Stomach (tissue), 19 donors: ENCODE measurements at places on chromosomes 5 and 9.
A peak's percentile ranks its signal among the peaks of the same experiment; 100 is the strongest.

GRCh38 chr9:76605321-76605900 lies 146.4 kb downstream of the GCNT1 start:
- no peak for DNase-seq

DNA sequence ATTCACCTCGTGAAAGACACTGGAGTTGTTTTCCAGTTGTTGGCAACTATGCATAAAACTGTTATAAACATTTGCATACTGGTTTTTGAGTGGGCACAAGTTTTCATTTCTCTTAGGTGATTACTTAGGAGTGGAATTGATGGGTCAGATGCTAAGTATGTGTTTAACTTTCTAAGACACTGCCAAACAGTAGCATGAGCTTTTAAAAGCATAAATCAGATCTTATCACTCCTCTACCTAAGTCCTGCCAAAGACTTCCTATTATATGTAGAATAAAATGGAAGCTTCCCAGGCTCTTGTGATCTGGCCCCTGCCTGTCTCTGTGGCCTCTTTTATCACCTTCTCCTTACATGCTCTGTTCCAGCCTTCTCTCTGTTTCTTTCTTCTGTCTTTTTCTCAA lies 72.6 kb downstream of the SH3RF2 start:
- DNase-seq: no peak

DNA sequence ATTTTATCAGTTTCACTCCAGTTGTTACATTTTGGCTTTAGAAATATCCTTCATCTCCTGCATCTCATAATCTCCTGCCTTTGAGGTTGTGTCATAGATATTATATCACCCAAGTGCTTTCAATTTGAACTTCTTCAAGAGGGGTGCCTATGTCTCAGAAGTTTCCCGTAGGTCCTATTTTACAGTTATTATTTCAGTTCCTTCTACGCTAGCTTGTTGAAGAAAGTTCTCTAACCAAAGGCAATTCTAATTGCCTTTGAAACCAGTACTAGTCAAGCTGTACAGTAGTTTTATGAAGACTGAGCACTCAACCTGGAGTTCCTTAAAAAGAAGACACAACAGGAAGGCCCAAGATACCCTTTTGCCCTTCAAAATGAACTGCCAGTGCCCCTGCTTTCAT lies 116.4 kb downstream of the ZCCHC7 start:
- no peak for DNase-seq

- DNase-seq: no peak
Measured at GRCh38 chr5:36552651-36553393, 53.6 kb upstream of the SLC1A3 start.

DNA sequence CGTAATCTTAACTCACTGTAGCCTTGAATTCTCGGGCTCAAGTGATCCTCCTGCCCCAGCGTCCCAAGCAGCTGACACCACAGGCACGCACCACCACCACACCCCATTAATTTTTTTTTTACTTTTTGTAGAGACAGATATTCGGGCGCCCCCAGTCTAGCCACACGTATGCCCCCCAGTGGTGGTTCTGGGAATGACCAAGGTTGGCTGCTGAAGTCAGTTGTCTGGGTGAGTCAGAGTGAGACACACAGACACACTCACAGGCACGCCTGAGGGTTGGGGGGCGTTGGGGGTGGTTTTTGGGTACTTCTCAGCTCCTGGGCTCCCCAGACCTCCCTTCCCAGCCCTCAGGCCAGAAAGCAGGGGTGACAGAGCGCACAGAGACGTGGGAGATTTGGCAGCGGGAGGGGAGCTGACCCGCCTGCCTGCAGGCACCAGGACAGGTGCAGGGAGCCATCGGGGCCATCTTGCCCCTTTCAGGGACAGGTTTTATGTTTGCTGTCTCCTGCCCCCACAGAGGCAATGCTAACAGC lies 4.2 kb upstream of the ENTPD8 start:
- DNase-seq: peak; percentile 91

GRCh38 chr5:110177729-110178128 lies 488.0 kb downstream of the MAN2A1 start:
- no peak for DNase-seq

- DNase-seq: peak; percentile 9
Measured at GRCh38 chr9:80946496-80947170, 742.7 kb downstream of the TLE1 start.

DNA sequence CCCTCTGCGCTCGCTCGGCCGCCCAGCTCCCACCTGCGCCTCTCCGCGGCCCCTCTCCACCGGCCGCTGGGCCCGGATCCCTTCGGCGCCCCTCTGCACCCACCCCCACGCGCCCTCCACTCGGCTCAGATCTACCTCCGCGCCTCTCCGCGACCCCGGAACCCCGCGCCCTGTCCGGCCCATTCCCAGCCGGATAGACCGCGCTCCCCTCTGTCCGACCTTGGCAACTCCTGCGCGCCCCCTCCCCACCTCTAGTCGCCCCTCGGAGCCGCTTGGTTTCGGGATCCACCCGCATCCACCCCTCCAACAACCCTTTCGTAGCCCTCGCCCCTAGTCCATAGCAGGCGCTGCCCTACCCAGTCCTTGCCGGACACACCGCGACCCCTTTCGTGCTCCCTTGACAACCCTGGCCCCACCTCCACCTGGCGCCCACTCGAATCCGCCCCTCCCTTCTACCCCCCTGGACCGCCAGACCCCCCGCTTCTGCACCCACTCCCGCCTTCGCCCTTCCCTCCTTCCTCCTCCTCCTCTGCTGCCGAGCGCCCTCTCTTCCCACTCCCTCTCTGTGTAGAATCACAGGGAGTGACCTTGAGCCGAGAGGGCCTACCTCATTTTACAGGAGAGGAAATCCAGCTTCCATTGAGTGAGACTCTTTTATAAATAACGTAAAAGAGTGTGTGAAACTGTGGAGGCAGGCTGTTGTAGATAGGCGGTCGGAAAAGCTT lies 525 bp upstream of the AK3 start:
- DNase-seq: peak; percentile 52

- DNase-seq: no peak
Measured at GRCh38 chr5:119071561-119071995, 691 bp downstream of the DMXL1 start.

GRCh38 chr9:94623253-94623652 lies 16.1 kb downstream of the FBP1 start:
- peak; percentile 70 for DNase-seq

GRCh38 chr9:106731910-106732309 lies 131.1 kb upstream of the ZNF462 start:
- DNase-seq: no peak

GRCh38 chr5:173862047-173862477 lies 26.1 kb upstream of the CPEB4 start:
- DNase-seq: no peak

- DNase-seq: no peak
Measured at GRCh38 chr9:21968331-21969010, 25.7 kb downstream of the CDKN2A start.

GRCh38 chr5:87541033-87541432 lies 128.3 kb upstream of the CCNH start:
- no peak for DNase-seq

DNA sequence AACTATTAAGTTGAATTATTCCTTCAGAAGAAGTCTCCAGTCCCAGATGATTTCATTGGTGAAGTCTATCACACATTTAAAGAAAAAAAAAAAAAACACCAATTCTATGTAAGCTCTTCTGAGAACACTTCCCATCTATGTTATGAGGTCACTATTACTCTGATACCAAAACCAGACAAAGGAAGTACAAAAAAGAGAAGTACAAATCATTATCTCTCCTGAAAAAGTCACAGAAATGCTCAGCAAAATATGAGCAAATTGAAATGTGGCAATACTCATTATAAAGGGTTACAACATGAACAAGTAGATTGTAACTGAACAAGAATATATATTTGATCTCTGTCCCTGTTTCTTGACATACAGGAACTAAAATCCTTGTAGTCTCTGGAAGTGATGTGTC lies 280.4 kb downstream of the TLE1 start:
- DNase-seq: no peak

DNA sequence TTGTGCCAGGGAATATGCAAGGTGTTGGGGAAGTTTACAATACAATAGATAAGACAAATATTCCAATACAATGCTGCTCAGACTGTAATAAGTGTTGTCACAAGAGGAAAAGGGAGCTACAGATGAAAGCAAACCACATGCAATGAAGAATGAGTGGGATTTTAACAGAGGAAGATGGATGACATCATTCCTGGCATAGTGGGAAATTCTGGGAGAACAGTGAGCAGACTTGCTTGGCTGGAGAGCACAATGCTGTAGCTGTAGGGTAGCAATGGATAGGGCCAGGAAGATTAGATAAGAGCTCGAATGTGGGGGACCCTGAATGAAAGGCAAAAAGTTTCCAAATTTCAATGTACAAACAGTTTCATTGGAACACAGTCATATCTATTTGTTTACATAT lies 9.5 kb upstream of the DPYSL3 start:
- DNase-seq: no peak

- DNase-seq: no peak
Measured at GRCh38 chr5:29833394-29833793, 1360.1 kb upstream of the CDH6 start.

DNA sequence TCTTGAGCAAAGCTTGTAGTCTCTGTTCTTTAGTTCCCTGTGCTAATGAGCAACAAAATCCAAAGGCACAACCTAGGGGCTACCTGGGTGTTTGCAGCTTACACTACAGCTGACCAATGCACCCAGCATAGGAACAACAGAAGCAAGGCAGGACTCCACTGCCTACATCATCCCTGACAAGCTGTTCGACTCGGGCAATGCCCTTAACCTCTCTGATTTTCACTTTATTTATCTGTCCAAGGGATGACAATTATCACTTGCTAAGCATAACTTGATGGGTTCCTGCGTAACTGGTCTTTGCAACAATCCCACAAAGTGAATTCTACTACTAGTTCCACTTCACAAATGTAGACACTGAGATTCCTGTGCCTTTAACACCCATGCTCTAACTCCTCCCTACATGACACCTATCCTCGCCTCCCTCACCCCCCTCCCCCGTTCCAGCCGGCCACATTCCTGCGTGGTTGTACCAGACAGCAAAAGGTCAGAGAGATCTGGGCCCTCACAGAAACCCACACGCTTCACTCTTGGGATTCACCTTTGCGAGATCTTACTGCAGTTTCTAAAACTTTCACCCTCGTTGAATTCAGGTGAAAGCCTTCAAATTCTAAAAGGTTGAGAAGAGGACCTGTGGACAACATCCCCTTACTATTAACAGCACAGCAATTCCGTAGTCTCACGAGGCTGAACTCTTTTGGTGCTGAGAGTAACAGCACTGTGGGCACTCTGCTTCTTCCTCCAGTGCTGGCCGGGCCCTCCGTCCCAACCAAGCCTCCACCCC lies 995 bp downstream of the IPPK start:
- DNase-seq: no peak
